ENCODE measurements at places on chromosomes 3 and 15. TPM values are rescaled to one million over a fixed set of nuclear protein-coding genes. Genes with fewer than 3 reads are reported as not detected.

CAPN7 gene
- total RNA-seq = 30.1 TPM

ITIH4 gene
- total RNA-seq = under 0.01 TPM

RNU5B-1 gene
- total RNA-seq = not detected

BCL2A1 gene
- 0.20 TPM for total RNA-seq

P2RY13 gene
- total RNA-seq = not detected

BMF gene
- under 0.01 TPM for total RNA-seq

FAM81A gene
- 3.3 TPM for total RNA-seq

GATM gene
- total RNA-seq = 0.98 TPM

NEIL1 gene
- total RNA-seq = 2.0 TPM

C3orf80 gene
- total RNA-seq = 0.20 TPM

HDC gene
- not detected for total RNA-seq

ROBO1 gene
- total RNA-seq = 40.4 TPM

PLA2G4D gene
- not detected for total RNA-seq

PP2D1 gene
- not detected for total RNA-seq

DPPA2 gene
- total RNA-seq = not detected

CADM2 gene
- not detected for total RNA-seq

MESP2 gene
- 1.1 TPM for total RNA-seq

CCDC33 gene
- total RNA-seq = not detected

BDH1 gene
- total RNA-seq = 9.8 TPM

GOLGA8F gene
- total RNA-seq = not detected

SLC22A13 gene
- 1.2 TPM for total RNA-seq

KIF7 gene
- 8.8 TPM for total RNA-seq

MAGEL2 gene
- total RNA-seq = not detected

CDV3 gene
- 112 TPM for total RNA-seq

CHDH gene
- total RNA-seq = under 0.01 TPM

GABRG3 gene
- not detected for total RNA-seq

EIF4E3 gene
- 2.9 TPM for total RNA-seq

SNX33 gene
- 22.5 TPM for total RNA-seq

CATSPER2 gene
- 0.39 TPM for total RNA-seq

SKOR1 gene
- under 0.01 TPM for total RNA-seq

DLEC1 gene
- under 0.01 TPM for total RNA-seq

POMGNT2 gene
- 15.1 TPM for total RNA-seq

GOLGA8R gene
- 1.2 TPM for total RNA-seq

CCNB2 gene
- 42.2 TPM for total RNA-seq

LRRC3B gene
- not detected for total RNA-seq

ECT2 gene
- 67.4 TPM for total RNA-seq

MESP1 gene
- total RNA-seq = not detected

AAGAB gene
- 30.3 TPM for total RNA-seq

SCN11A gene
- total RNA-seq = not detected

EFCAB12 gene
- not detected for total RNA-seq

KAT2B gene
- total RNA-seq = 7.3 TPM

CYP8B1 gene
- not detected for total RNA-seq

CHRNA7 gene
- under 0.01 TPM for total RNA-seq

LEO1 gene
- 26.2 TPM for total RNA-seq

RARRES1 gene
- 0.59 TPM for total RNA-seq

VWA5B2 gene
- not detected for total RNA-seq

CCDC12 gene
- 23.1 TPM for total RNA-seq

CCR1 gene
- total RNA-seq = 0.59 TPM

AHSG gene
- not detected for total RNA-seq

XCR1 gene
- not detected for total RNA-seq

FBLN2 gene
- 43.0 TPM for total RNA-seq

Measured in subcutaneous preadipocyte (primary cell).